ENCODE measurements at places on chromosomes 6 and 20.

DNA sequence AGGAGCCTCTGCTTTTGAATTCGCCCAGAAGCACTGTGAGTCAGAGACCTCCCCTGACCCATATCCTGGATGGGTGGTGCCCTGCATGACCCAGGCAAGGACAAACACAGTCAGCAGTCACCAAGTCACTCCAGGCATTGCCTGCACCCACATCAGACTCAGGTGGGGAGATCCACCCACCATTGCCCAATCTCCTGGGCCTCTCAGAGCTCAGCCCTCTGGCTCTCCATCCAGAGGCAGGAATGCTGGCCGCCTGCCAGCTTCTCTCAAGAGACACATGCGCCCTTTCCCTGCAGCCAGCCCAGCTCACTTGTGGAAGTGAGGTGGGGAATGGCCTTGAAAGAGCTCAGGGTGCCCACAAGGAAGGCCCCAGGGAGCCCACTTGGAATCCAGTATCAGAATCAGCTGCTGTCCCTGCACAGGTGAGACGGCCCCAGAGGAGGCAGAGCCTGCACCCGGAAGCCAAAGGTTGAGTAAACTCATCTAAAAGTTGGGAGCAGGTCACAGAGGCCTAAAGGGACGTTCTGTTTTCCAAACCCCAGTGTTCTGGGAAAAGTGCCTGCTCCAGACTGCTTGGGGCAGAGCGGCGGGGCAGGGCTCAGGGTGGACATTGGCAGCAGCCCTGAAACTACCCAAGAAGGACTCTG lies 129.8 kb downstream of the PREX1 start:
- DNase-seq: peak; percentile 49

- DNase-seq: no peak
These were observed 60.7 kb upstream of the FNDC1 start for GRCh38 chr6:159108426-159108985.

DNA sequence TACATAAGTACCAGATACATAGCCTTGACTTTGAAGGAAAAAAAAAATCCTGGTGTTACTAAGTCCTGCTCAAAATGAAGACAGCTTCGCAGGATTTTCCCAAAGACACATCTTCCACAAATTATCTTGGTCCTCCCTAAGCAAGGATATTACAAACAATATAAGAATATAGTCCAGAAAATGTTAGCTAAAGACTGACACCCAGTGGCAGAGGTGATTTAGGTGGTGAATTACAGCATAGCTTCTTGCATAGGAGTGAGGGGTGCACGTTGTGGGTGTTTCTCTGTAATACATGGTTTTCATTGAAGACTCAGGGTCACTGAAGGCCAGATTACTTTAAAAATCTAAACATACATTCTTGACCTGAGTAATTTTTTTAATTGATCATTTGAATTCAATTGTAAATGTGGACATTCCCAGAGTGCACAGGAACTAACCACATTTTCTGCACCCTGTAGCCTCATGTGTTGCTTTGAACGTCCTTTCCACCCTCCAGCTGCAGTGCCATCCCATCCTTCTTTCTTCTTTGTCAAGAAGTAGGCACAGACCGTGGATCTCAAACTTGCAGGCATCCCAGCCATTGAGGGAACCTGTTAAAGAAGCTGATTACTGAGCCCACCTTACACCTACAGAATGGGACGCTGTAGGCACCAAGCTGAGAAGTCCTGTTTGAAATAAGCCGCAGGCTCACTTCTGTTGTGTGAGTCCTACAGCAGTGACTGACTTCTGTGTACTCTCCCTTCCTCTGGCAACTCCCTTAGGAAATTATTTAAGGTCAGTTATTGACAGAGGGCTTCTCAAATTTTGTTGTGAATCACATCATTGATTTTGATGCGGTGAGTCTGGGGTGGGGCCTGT lies 102.6 kb downstream of the PERP start:
- no peak for DNase-seq

DNA sequence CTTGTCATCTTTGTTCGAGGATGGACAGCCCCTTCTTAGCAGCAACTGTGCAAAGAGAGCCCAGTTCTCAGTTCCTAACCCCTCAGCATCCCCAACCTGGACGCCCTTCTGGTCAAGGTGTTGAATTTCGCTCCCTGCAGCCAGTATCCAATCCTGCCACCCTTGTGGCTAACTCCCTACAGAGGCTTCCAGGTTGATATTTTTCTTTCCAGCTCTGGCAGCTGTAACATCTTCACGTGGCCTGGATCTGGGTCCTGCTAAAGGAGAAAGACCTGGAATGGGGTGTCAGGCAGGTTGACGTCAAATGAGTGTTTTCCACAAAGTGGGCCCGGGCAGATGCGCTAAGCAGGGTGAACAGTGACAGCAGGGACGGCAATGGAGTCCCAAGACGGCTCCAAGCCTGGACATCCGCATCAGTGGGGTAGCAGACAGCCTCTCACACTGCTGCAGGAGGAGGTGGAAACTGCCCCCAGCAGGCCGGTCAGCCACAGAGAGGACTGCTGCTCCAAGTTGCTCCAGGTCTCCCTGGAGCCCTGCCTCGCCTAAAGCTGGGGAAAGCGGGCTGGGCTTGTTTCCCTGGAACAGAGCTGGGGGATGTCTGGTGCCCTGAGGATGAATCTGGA lies 1.0 kb upstream of the YTHDF1 start:
- no peak for DNase-seq

GRCh38 chr6:15952231-15953151 lies 176.4 kb upstream of the MYLIP start:
- no peak for DNase-seq

- DNase-seq: peak; percentile 72
These were observed 12.2 kb upstream of the KCNK15 start for GRCh38 chr20:44733341-44734069.

DNA sequence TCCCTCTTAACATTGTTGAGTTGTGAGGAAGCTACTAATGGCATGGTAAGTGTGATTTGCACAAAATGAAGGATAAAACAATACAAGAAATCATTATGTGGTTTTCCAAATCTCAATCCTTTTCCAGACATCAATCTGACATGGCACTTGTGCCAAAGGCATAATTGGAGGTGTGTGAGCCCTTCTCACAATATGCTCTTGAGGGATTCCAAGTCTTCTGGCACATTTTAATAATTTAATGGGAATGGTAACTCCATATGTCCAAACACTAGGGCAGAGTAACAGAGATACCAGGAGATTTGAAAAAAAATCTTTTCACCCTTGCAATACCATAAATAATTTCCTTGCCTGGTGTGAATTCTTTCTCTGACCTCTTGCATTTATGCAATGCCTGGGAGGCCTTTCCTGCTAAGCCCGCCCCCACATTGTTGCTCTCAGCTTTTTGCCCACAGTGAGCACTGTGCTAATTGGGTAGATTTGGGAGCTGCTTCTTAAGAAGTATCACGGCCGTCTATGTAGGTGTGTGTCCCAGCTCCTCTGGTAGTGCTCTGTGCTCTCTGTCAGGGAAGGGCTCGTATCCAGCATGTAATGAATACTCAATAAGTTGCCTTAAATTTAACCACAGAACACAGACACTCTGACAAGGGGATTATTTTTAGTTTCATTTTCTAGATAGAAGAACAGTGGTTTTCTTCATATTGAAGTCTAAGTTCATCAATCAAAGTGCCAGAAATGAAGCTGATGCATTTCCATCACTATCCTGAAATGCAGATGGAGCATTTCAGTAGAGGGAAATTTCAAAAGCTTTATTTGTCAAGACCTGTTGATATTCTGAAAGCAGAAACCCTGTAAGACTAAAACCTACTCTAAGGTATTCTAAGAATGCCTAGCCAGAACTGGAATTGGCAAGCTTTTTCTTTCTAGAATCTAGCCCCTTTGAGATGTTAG lies 54.4 kb upstream of the CEP85L start:
- no peak for DNase-seq
